ENCODE measurements at places on chromosomes 2 and 18. TPM values are rescaled to one million over a fixed set of nuclear protein-coding genes. Genes with fewer than 3 reads are reported as not detected.

DNA sequence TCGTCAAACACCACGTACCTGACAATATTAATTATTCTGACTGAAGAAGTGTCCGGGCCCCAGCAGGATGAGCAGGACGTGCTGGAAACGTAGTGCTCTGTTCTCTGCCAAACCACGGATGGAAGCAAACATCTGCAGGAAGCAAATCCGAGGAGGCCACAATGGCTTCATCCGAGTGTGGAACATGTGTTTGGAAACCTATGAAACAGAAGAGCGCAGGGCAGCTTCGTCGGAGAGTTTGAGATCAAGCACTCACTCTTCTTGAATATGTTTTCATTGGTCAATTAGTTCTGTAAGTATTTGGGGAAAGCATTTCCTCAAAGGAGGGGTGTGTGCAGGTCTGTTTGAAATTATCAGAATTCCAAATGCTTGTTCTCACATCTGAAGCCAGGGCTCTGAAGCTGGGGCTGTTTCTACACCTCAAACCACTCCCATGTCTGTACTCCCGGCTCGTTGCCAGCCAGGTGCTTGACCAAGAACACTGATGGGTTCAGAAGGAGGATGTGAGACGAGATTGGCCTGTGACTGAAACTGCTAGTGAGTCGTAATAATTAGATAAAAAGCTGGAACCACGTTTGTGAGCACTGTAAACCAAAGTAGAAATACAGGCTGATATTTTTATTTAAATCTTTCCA lies 356.6 kb upstream of the SALL3 start:
- no peak for DNase-seq

DNA sequence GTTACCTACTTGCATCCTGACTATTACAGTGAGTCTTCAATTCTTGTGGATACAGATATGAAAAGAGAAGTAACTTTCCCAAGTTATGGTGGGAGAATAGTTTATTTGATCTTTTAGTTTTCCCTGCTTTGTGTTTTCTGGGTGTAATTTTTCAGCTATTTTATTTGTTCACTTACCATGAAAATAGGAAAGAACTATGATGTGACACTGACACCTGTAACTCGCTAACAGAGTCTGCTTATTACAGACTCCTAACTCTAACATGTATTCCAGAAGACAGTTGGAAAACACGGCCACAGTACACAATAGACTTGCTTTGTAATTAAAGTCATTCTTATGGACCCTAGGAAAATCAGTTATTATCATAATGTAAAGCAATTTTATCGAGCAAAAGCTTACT lies 323.2 kb downstream of the LRRTM1 start:
- no peak for DNase-seq

DNA sequence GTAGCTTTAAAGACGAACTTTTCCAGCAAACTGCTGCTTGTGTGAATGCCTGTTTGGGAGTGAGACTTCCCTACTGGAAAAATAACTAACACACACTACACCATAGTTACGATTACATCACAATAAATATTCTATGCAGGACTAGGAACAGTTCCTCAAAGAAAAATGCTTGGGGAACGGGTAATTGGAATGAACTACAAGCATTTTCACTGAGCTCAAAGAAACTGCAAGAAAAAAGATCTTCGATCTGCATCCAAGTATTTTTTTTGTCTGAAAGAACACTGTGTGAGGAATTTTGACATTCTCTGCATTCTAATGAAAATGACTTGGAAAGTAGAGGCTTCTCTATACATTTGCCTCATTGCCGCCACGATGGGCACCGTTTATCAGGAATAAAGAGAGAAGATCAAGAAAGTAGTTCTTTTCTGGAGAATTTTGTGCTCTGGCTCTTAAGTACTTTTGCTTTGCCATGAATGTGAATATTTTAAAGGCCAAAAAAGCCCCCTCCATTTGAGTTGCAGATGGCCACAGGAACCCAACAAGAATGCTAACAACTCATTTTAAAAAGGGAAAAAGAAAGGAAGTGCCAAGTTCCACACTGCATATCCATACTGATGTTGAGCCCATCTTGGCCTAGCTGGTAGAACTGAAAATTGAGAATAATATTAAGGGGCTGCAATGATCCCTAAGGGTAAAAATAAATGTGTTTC lies 13.6 kb downstream of the LYPD1 start:
- DNase-seq: peak; percentile 41

Gene CD226
- 0.67 TPM for polyA plus RNA-seq

Gene FHL2
- polyA plus RNA-seq: 66.8 TPM
